ENCODE measurements at places on chromosomes 5 and 9.

DNA sequence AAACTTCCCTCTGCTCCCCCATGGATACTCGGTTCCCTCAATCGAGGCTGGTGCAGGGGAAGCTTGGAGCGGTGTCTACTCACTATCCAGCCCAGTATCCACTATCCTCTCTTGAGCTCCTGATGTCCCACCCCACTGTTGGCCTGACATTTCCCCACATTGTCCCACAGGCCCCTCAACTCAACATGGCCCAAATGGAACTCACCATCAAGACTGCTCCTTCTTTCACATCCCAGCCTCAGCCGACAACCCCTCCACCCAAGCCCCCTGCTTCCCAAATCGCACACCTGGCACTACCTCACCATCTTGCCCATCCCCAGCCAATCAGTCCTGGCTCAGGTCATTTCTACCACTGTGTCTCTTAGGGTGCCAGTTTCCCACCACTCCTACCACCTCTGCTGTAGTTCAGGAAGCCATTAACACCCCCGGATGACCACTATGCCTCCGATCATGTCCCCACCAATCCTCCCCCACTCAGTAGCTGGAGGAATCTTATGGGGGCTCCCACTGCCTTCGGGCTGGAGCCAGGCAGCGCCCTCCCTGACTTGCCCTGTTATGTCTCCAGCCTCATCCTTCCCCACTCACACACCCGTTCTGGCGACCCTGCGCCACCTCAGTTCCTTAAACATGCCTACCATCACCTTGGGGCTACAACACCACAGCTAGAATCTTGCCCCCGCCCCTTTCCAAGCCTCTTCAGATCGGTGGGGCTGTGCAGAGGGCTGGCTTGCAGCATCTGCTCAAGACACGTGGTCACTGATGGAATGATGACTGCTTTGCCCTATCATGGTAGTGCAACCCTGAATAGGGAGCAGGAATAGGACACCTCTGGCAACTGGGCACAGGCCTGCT, 273.6 kb downstream of the FSTL4 start:
- DNase-seq = no peak

GRCh38 chr5:78534905-78535200, 113.7 kb downstream of the LHFPL2 start:
- DNase-seq = no peak

DNA sequence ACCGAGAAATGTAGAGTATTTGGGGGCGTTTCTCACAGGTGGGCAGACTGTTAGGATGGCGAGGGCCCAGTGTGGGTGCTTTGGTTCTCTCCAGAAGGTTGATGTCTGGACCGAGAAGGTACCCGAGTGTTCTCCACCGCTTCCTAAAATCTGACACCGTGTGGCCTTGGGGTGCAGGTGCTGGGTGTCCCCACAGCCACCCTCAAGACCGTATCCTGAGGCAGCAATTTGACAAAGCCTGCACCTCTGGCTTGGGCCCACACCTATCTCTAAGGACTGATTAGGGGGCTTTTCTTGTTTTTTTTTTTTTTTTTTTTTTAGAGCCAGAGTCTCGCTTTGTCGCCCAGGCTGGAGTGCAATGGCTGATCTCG, 1.3 kb downstream of the PPP1R26 start:
- DNase-seq = no peak

DNA sequence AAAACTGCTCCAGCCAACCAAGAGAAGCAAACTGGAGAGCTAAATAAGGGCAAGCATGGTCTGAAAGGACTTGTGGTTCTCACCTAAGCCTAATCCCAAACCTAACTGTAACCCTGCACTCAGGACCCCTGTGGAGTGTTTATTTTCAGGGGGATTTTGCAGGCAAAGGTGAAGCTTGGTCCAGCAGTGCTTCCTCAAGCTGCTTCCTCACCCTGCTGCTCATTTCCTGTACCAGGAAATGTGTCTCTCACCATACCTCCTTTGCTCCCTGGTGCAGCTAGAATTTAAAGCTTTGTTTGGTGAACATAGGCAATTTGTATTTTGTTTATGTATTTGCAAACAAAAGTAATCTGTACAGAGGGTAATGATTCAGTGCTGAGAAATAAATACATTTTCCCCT, 50.2 kb downstream of the CARTPT start:
- no peak for DNase-seq

- DNase-seq = no peak
Measured at GRCh38 chr9:112184946-112185345, 9.8 kb upstream of the SUSD1 start.

- DNase-seq = no peak
Measured at GRCh38 chr5:102832445-102832844, 77.3 kb downstream of the PAM start.

DNA sequence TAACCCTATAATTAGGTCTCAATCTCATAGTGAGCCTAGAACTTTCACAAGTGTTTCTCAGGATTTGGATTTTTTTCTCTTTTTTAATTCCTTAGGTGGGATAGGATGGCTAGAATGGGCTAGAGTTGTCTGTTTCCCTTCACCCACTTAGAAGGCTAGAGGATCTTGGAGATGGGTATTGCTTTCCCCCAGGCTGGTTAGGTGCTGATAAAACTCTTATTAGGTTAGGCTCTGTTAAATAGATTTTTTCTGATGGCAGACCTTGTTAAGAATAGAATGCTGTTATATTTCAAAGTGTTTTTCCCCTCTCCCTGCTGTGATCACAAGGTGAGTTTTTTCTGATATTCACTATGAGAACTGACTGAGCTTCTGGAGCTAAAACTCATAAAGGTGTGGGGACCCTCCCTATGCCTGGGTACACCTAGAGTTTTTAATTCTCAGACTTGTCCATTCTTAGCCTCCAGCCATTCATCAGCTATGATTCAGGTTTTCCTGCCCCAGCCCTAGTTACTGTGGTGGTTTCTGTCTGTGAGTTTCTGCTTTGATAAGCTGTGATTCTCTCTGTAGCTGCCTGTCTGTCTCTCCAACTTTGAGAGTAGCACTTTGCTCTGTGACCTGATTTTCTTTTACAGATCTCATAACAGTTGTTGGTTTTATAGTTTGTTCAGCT, 132.4 kb downstream of the HACD4 start:
- DNase-seq = no peak

GRCh38 chr5:145479857-145480256, 355.3 kb downstream of the PRELID2 start:
- no peak for DNase-seq

DNA sequence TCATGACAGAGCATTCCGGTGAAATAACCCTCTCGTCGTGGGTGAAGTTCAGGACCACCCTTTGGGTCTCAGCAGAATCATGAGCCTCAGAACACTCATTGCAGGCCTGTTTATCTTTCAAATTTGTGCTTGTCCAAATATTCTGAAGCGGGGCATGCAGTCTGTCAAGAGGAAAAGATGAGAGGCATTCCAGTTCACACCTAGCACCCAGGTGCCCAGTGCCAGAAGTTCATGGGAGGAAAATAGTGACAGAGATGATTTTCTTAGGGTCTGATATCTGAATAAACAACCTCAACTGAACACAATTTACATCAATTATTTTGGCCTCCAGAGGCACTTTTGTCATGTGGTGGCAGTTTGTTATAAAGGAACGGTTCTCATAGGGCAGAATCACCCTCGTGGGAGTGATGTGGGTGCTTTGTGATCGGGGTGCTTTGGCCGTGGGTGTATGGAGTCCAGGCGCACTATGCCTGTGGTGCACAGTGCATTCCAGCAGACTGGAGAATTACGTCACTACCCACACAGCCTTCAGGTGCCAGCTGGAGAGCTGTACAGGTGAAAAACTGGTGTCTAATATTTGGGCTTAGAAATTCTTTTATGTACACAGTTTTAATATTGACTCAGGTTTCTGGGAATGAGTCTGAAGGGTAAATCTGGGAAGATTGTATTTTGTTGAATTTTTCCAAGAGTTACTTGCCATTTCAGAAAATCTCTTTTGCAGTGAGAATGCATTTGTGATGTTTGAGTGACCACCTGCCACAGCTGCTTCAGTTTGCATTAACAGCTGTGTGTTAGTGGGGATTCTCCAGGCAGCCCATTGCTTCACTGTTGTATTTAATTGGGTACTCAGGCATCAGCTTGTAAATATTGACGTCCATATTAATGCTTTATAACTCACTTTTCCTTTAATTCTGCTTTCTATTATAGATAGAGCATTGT, 289.3 kb downstream of the FANCC start:
- DNase-seq = no peak
